Activated CD8-positive, alpha-beta memory T cell treated with anti-CD3 and anti-CD28 coated beads for 48 hours (primary cell): ENCODE measurements at places on chromosomes 6 and 20.

- no peak for DNase-seq
Measured at GRCh38 chr20:9968015-9968414, 66.8 kb upstream of the ANKEF1 start.

- DNase-seq, result no peak
Measured at GRCh38 chr6:32113386-32114352, 4.5 kb upstream of the TNXB start.

DNA sequence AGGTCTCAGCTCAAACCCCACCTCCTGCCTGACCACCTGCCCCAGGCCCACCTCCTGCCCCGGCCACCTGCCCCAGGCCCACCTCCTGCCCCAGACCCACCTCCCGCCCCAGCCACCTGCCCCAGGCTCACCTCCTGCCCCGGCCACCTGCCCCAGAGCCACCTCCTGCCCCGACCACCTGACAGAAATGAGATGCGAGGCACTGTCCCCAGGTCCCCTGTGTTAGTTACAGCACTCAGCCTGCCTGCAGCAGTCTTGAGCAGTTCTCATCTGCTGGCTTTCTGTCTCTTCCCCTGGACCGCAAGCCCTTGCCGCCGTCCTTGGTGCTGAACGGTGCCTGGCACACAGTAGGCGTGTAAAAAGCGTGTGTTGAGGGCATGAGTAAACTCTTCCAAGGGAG, 79.5 kb downstream of the CDH4 start:
- DNase-seq, result no peak

DNA sequence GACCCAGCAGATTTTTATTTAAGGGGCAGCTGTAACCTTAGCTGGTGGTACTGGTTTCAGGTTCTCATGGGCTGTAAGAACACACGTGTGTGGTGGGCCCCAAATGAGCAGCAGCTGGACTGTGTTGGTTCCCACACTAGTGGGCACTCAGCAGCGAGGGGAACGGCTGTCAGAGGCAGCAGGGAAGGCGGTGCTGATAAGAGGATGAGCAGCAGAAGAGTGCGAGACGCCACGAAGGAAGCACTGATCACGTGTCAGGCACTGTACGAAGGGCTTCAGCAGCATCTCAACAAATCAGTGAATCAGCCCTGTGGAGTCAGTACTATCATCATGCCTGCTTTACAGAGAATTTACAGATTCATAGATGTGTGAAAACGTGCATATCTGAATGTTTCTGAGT, 41.0 kb upstream of the EMILIN3 start:
- DNase-seq, result no peak

- DNase-seq, result no peak
Measured at GRCh38 chr20:6654513-6655252, 112.8 kb upstream of the BMP2 start.

GRCh38 chr6:155461556-155461955, 5.9 kb upstream of the NOX3 start:
- no peak for DNase-seq

DNA sequence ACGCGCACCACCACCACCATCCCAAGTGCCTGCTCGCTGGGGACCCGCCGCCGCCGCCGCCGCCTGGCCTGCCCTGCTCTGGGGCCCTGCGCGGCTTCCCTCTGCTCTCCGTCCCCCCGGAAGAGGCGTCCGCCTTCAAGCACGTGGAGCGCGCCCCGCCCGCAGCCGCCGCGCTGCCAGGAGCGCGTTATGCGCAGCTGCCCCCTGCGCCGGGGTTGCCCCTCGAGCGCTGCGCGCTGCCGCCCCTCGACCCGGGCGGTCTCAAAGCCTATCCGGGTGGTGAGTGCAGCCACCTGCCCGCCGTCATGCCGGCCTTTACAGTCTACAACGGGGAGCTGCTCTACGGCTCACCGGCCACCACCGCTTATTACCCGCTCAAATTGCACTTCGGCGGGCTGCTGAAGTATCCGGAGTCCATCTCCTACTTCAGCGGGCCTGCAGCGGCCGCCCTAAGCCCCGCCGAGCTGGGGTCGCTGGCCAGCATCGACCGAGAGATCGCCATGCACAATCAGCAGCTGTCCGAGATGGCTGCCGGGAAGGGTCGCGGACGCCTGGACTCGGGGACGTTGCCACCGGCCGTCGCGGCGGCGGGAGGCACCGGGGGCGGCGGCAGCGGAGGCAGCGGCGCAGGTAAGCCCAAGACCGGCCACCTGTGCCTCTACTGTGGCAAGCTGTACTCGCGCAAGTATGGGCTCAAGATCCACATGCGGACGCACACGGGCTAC, 7.2 kb downstream of the PRDM13 start:
- DNase-seq, result no peak

DNA sequence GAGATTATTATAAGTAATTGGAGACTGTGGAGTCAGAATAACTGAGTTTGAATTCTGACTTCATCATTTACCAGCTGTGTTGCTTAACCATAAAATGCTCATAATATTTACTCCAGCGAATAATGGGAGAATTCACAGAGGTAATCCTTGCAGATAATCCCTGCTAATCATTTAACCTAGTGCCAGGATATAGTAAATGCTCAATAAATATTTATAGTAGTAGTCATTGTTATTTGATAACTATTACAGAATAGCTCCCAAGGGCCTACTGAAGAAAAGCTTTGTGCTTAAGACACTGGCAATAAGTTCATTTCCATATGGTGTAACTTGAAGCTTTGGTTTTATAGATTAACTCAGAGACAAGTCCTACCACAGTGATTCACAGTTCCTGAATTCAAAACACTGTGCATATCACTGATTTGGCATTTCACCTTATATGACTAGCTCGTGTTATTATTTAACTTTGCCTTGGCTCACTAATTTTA, 208.8 kb upstream of the PLCB4 start:
- DNase-seq, result no peak

DNA sequence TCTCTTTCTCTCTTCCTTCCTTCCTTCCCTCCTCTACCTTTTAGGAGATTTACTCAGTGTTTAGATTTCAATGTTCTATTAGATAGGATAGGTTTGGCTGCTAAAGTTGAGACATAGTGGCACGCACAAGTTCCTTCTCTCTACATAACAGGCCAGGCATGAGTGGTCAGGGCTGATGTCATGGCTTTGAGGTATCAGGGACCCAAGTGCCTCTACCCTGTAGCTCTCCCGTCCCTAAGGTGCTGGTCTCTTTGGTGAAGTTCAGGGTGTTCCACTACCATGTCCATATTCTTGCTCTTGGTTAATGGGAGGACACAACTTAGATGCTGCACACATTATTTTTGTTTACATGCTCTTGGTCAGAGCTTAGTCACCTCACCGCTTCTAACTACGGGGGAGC, 245.3 kb downstream of the QKI start:
- no peak for DNase-seq

GRCh38 chr20:49890471-49891361, 24.6 kb downstream of the SPATA2 start:
- DNase-seq, result no peak

DNA sequence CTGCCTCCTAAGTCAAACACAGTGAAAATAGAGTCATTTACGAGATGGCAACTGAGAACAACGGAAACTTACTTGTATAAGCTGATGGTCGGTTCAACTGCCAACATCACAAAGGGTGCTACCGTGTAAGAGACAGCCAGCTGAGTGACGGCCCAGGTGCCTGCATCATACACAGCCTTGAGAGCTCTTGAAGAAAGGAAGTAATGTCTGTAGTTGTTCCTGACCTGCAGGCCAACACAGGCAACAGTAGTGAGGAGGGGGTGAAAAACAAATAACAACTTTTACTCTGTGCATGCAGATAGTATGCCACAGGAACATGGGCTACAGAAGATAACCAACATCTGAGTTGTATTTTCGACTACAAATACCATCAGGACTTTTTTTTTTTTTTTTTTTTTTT, 102.7 kb downstream of the MBOAT1 start:
- no peak for DNase-seq

- no peak for DNase-seq
Measured at GRCh38 chr6:119241111-119241465, 108.5 kb downstream of the MAN1A1 start.

DNA sequence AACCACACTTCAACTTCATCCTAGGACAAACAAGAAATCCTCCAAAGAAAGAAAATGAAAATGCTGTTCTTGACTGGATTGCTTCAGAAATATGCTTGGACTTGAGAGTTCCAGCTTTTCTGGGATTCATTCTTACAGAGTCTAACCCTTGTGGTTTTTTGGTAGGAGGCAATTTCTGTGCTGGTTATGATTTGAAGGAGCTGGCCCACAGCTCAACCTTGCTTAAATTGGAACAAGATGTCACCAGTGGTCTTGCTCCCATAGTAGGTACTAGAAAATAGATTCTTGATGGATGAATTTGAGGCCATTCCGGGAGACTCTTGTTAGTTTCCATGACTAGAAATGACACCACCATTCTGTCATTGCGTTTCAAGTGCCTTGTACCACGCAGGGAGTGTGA, 54.3 kb upstream of the BMP6 start:
- no peak for DNase-seq

DNA sequence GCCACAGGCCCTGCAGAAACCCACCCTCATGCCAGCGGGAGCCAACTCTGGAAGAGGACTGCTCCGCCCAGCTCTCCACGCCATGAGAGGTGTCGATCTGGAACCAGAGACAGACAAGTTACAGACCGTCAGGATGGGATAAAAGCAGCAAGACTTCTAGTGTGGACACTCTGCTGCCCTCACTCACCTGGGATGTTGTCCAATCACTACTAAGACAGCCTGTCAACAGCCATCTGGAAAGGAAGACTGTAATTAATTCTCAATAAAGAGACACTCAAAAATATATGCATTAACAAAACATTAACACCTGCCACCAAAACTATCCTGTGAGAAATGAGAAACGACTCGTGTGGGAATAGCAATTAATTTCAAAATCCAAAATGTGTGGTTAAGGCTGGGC, 28.3 kb downstream of the SLC2A4RG start:
- DNase-seq, result no peak

DNA sequence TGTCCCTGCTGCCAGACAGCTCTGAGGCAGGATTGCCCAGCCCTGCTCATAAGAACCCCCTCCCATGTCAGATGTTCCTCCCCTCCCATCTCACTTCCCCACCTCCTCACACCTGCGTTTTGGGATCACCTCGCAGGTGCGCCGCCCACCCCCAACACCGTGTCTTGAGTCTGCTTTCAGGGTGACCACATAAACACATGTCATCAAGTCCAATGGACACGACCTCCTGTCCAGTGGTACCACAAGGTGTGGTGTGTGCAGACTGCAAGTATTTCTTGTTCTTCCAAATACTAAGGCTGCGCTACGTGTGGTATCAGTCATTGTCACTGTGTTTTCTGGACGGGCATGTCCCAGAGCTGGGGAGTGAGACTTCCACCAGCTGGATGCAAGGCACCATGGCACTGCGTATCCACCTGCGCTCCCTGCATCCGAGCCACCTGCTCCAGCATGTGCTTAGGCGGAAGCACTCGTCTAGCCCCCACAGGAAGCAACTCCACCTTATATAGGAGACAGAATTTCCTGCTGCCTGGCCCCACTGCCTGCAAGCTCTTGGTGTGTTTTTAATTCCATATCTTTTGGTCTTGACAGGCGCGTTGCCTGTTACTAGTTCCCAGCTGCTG, 119.7 kb upstream of the NXT1 start:
- DNase-seq, result no peak

- DNase-seq, result no peak
Measured at GRCh38 chr6:30158475-30159040, 2.5 kb downstream of the TRIM10 start.

DNA sequence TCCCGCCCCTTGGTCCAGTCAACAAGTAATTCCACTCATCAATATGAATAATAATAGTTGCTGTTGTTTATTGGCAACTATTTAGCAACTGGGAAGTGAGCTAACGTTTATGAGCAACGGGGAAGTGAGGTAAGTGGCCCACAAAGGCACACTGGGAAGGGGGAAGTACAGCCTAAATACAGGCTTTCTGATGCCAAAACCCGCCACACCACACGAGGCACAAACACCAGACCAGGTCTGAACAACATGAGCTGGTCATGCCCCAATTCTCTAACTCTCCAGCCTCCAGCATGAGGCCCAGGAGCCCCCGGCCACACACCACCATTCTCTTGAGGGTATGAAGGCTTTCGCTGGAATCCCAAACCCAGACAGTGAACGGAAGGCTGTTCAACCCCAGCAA, 50.8 kb downstream of the PREX1 start:
- DNase-seq, result no peak

GRCh38 chr20:58639182-58640146, 11.6 kb upstream of the STX16 start:
- no peak for DNase-seq

DNA sequence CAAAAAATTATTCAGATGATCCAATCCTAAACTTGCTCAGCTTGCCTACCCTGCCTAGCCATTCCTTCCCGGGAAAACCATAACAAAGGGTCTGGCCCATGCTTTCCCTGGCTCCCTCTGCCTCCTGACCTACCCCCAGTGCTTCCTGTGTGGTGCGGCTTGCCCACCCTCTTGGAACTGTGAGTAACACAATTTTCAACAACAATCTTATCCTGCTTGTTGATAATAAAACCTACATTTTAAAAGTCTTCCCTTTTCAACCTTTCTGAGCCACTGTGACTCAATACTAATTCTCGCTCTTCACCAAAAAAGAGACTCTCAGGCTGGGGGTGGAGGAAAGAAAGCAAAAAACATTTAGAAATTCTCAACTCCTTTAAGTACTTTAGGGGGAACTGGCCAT, 18.0 kb downstream of the EXOC2 start:
- DNase-seq, result no peak

GRCh38 chr6:162100096-162100495, 627.5 kb downstream of the PRKN start:
- no peak for DNase-seq

DNA sequence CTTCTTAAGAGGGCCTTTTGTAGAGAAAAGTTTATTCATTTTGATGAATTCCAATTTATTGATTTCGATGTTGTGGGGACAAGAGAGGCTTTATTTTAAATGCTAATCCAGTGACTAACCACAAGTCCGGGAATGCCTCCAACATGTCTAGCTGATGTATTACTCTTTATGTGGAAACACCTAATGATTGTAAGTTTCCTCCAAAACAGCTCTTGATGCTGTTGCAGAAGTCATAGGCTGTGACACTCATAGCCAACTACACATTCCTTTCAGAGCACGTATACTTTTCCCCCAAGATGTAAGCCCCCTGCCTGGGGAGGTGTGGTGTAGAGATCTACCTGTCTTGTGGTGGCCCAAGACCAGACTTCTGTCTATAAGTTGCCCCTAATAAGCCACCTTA, 61.3 kb upstream of the RNF24 start:
- DNase-seq, result no peak

GRCh38 chr6:165872811-165873210, 209.8 kb upstream of the PDE10A start:
- no peak for DNase-seq
